ENCODE measurements at places on chromosomes 3 and 15.

GRCh38 chr3:98701071-98701675 lies 62.0 kb upstream of the ST3GAL6 start:
- DNase-seq: no peak

GRCh38 chr3:87691109-87691508 lies 367.7 kb downstream of the CGGBP1 start:
- no peak for DNase-seq

DNA sequence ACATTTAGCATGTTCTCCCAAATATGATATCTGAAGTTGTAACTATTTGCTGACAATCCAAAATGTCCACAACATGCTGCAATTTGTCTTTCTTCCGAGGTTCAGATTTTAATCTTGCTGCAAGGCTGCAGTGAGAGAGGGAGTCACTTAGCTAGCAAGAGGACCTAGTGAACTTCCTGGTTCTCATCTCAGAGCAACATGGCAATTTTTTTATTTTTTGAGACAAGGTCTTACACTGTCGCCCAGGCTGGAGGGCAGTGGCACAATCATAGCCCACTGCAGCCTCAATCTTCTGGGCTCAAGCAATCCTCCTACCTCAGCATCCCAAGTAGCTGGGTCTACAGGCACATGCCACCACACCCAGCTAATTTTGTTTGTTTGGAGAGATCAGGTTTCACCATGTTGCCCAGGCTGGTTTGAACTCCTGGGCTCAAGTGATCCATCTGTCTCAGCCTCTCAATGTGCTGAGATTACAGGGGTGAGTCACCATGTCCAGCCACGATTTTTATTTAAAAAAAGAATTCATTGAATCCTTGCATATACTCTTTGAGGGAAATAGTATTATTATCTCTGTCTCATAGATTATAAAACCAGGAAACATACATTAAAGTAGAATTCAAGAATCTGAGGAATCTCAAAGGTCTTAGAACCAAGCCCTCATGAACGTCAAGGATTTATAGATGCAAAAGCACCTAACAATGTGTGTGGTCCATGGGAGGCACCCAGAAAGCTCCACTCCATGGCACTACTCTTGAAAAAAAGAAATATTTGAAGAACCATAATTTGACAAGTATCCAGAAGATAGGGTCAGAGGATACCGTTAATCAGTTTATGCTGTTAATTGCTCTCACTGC lies 9.1 kb downstream of the HDC start:
- no peak for DNase-seq

DNA sequence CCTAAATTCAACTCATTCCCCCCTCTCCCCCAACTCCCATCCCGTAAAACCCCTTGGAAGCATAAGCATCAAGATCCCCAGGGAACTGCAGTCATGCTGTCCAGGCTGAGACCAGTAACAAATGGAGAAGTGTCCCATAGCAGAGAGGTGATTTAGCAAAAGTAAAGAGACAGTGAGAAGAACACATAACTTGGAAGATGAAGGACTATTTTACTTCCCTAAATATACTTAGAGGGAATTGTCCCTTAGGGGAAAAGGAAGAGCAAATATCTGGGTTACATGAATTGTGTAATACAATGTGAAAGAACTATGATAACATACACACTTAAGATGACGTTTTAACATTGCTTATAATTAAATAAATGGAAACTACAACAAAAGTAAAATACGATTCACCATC lies 61.6 kb upstream of the LRRFIP2 start:
- DNase-seq: no peak

DNA sequence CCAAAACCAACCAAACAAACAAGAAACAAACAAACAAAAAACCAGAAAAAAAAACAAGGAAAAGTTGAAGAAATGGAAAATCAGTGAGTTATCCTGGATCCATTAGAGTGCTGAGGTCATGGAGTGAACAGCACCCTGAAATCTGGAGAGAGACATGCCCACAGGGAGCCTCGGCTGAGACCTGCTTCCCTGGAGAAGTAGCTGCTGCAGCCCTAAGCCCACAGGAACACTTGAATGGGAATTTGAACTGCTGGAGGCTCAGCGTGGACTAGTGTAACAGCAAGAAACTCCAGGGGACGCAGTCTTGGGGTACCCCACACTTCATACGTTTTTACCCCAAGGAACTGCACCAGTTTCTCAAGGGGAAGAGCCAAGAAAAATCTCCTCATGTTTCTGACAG lies 144.1 kb upstream of the UBE3A start:
- no peak for DNase-seq

GRCh38 chr15:76108021-76108723 lies 48.4 kb downstream of the TMEM266 start:
- no peak for DNase-seq

- DNase-seq: peak; percentile 32
Measured at GRCh38 chr3:129596194-129597086, 10.0 kb downstream of the PLXND1 start.

DNA sequence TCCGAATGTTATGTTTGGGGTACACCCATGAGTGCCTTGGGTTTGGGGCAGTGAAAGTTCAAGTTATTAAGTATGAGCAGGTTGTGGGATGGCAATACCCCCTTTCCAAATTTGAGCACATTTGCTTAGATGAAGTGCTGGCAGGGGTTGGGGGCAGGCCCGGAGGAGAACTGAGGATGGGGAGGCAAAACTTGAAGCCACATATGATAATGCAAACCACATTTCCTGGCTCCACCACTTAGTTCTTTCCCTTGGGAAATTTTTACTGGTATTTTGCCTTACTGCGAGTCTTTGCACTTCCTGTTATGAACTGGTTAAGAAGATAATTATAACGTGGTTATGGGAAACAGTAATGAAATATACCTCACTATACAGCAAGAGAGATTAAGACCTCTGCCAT lies 336.0 kb upstream of the ONECUT1 start:
- DNase-seq: no peak

- no peak for DNase-seq
Measured at GRCh38 chr15:77208241-77208640, 137.3 kb upstream of the TSPAN3 start.

GRCh38 chr3:141400073-141400971 lies 32.0 kb downstream of the ZBTB38 start:
- DNase-seq: no peak

- DNase-seq: peak; percentile 2
Measured at GRCh38 chr3:94928921-94929320, 866.1 kb downstream of the NSUN3 start.

- no peak for DNase-seq
Measured at GRCh38 chr3:188868803-188869202, 303.0 kb upstream of the TPRG1 start.

DNA sequence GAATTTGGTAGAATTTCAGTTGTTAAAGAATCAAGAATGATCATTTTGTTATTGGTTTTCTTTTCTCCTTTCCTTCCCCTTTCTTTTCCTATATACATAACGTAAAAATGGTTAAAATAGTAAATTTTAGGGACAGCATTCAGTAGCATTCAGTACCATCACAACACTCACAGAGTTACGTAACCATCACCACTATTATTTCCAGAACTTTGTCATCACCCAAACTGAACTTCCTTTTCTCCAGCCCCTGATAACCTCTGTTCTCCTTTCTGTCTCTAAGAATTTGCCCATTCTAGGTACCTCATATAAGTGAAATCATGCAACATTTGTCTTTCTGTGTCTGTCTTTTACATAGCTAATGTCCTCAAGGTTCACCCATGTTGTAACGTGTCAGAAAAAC lies 165.3 kb downstream of the AKAP13 start:
- DNase-seq: no peak

DNA sequence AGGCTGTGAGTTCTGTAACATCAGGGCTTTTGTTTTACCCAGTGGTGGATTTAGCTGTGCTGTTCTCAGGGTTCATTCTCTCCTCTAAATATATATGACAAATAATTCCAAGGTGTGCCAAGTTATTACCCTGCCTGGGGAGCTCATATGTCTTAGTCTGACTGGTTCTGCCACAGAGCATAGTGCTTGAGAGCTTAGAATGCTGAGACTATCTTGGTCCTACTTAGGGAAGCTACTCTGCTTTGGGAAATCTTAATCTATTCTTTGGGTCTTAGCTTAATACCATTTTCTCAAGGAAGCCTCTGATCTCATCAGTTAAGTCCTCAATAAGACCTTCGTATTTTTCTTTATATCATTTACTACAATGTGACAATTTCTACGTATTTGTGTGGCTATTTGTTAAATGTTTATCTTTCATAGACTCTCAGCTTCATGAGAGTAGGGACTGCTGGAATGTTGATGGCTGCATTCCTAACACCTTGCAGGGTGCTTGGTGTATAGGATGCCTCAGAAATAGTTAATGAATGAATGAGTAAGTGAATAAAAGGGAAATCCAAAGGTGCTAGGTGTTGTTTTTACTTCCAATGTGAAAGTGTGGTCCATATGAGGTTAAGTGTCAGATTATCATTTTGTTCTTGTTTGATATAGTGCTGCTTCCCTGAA lies 1.8 kb downstream of the OTOL1 start:
- no peak for DNase-seq

- no peak for DNase-seq
Measured at GRCh38 chr3:159356606-159357005, 554.8 kb downstream of the MFSD1 start.

DNA sequence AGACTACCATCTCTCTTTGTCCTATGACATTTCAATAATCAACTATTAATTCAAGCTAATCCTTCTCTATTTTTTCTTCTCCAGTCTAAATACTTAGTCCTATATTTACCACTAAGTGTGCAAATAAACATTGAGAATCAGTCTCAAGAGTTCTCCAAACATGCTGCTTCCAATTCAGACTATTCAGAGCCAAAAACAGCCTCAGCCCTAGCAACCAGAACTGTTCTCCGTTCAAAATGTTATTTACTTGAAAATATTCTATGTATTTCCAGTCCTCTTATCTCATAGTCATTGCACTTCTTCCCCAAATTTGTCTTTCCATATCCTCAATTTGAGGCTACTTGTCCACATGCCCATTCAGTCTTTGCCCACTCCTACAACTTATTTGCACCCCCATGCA lies 805.5 kb downstream of the IGSF11 start:
- DNase-seq: no peak

DNA sequence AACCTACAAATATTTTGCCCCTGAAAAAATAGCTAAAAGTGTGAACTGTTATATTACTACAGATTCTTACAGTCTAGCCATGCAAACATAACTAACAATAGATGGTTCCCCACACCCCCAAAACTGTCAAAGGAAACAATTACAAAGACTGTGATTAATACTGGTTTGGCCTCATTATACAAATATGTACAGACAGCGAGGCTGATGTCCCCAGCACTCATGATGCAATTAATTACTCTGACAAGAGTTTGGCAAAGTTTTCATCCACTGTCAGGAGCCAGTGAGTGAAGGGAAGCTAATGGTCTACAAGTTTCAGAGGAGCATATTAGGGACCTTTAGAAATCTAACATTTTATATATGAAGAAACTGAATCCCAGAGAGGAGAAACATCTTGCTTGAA lies 61.0 kb downstream of the HMG20A start:
- DNase-seq: no peak

DNA sequence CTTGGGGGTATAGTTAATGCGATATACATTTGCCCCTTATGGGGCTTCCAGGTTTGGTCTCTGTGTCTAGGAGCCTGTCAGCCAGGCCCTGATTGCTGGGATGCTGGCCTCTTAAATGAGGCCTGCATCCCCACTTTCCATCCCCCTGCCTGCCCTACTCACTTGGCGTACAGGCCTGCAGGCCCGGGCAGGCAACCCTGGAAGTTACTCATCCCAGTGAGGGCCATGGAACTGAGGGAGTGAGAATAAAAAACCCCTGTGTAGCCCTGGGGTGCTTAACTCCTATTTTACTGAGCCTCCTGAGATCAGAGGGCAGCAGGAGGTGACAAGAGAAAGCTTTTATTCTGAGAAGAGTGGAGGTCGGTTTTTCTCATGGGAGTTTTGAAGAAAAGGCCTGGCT lies 2.0 kb downstream of the DISP2 start:
- DNase-seq: no peak
